ENCODE measurements at places on chromosomes 3 and 15.

DNA sequence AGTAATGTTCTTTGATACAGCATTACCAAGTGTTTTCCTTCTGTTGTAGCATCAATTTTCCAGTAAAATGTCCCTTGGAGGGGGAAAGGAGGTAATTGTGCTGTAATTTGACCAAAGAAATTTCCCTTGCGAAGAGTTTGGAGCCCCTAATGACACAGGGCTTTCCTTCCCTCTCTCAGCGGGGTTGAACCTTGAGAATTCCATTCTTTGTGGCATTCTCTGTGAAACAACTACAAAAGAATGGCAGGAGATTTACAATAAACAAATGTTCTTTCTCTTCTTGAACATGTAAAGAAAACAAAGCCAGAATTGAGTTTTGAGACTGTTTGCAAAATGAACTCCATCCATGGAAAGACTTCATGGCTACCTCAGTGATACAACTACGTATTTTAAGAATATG lies 53.4 kb downstream of the SIDT1 start:
- no peak for DNase-seq

DNA sequence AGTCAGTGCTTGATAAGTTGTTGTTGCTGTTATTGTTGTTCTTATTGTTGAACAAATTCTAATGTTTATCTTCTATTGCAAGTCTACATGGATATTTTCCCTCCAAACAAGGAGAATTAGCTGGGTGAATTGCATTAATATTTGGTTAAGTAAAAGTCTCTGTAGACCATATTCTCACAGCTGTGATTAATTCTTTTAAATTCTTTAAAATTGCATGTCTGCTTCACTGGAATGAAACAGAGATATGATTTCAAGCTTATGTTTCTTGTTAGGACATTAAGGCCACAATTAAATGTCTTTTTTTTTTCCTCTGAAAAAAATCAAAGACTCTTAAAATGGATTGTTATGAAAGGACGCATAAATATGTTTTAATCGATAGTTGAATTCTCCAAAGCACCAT lies 153.4 kb downstream of the EBLN2 start:
- no peak for DNase-seq

DNA sequence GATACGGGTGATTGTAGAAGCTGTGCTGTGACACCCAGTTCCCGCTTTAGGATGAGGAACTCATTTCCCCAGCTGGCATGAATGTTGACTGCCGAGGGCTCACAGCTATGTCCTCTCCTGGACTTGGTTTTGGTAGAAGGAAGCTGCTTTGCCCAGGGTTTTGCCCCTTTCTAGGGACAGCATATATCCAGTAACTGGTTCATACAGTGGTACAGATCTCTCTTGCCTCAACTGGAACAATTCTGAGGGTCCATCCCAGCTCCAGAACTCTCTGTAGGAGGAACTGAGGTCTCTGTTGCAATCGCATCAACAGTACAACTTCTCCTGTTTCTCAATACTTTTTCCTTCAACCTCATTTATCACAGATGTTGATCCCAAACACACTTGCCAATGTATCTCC lies 54.5 kb upstream of the FNDC3B start:
- no peak for DNase-seq

- DNase-seq, result no peak
Measured at GRCh38 chr3:99808163-99808794, 9.4 kb upstream of the CMSS1 start.

GRCh38 chr15:68795298-68795848 lies 25.3 kb downstream of the ANP32A start:
- DNase-seq, result peak; percentile 84

GRCh38 chr15:98899272-98900021 lies 108.1 kb downstream of the PGPEP1L start:
- no peak for DNase-seq

DNA sequence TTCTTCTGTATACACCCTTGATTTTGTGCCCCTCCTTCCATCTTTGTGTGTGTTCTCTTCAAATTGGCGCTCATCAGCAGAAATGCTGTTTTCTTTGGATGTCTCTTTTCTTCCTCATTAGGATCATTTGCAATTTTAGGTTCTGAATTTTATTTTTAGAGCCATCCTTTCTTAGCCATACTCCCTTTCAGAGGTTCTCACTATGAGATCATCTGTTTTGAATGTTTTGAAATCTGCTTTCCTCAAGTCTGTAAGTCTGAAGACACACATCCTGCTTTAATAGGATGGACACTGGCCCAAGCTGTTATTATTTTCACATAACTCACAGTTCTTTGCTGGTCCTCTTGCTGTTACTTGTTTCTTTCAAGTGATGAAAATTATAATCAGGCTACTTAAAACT lies 124.8 kb downstream of the BDH1 start:
- no peak for DNase-seq

GRCh38 chr3:59392116-59392515 lies 342.3 kb upstream of the CFAP20DC start:
- DNase-seq, result no peak

DNA sequence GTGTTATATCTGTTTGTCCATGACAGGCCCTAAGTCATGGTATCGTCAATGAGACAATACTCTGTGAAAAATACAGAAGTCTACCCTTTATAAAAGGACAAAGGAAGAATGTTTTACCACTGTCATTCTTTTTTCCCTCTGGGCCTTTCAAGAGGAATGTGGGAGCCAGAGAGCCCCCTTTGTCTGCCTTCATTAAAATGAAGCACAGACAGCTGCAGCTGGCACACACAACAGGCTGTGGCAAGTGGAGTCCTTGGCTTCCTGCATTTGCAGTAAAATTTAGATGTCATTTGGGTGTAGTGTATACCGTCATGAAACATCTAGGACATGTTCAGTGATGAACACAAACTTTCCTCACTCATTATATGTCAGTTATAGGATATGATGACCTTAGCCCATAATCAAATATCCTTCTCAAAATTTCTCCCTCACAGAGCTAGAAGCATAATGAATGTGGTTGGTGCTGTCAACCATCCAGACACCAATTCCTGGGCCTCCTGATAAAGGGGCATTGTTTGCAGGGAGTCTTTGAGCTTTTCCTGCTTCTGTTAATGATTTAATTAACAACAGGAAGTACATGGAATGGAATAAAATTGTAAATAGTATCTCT lies 76.4 kb downstream of the DHX36 start:
- no peak for DNase-seq

GRCh38 chr3:108100906-108101660 lies 10.3 kb upstream of the CD47 start:
- DNase-seq, result no peak

GRCh38 chr3:61008153-61008997 lies 242.9 kb downstream of the FHIT start:
- no peak for DNase-seq

DNA sequence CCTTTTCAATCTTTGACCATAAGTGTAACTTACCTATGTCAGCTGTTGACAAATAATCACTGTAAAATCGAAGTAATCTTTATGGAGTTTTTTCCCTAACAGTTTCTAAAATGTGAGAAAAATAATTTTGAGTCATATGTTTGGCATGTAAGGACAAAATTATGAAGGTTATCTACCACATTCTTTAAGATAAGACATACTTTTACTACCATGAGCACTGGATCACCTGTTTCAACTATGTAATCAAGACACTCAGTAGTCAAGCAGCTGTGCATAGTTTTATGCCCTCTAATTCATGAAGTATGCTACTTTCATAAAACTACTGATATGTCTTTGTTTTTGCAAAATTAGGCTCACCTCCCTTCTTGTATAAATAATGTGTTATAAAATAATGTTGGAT lies 12.1 kb downstream of the FGF7 start:
- DNase-seq, result no peak

DNA sequence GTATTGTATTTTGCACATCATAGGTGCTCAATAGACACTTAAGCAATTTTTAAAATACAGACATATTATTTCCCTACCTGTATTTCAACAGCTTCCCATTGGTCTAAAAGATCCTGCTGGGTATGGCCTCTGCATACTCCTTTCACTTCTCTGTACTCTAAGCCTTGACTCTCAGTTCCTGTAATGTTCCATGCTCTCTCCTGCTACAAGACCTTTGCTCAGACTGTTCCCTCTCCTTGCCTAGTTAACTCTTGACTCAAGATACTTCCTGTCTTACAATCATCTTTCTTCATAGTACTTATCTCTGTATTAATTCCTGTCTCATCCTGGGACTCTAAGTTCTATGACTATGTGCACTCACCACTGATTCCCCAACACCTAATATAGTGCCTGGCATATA lies 1.7 kb downstream of the SCN11A start:
- DNase-seq, result no peak

GRCh38 chr3:191300422-191300821 lies 28.8 kb upstream of the CCDC50 start:
- DNase-seq, result no peak

- peak; percentile 88 for DNase-seq
Measured at GRCh38 chr3:39101022-39101689, 6.3 kb downstream of the GORASP1 start.

DNA sequence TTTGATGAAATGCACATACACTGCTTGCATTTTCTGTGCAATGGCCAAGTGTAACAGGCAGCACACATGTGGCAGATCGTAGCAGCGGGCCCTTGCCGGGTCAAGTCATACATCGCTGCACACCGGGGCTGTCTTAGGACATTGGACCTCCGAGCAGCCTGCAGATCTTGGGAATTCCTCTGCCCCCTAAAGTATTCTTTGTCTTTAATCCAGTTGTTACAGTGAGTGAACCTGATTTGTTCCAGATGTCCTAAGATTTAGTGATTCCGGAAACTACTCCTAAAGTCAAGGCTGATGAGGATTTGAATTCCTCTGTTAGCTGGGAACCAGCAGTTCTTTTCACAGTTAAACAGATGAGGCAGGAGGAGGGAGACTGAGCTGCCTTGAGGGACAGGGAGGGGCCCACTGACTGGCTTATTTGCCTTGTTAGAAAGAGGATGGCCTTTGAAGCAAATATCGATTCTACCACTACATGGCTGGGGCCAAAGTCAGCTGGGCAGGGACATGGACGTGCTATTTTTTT lies 190.7 kb upstream of the CTDSPL start:
- no peak for DNase-seq

DNA sequence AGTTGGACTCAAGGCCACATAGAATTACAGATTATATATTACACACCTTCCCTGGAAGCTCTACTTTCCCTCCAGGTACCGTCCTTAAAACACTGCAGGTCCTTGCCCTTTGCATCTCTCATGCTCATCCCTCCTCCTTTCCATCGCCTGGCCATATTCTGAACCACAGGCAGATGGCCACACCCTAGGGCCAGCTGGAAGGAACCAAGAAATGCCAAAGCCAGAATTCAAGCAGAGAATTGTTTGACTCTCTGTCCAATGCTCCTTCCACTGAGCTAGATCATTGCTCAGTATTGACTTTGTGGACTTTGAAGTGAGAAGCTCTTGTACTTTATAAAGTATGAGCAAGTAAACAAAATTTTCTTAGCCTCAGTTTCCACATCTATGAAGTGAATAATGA lies 170.3 kb upstream of the SLC24A5 start:
- no peak for DNase-seq

All from D721Med (cell line).